Endothelial cell (in vitro differentiated cells): ENCODE measurements at places on chromosomes 2 and 18. TPM values are rescaled to one million over a fixed set of nuclear protein-coding genes. Genes with fewer than 3 reads are reported as not detected.

- no peak for DNase-seq
- H3K4me1 ChIP-seq, result peaks cover 3% of the 10 kb centered on the region
- H3K36me3 ChIP-seq, result peaks cover 5% of the 10 kb centered on the region
- no peak overlapping the region for H3K27ac ChIP-seq
Measured at GRCh38 chr18:47248115-47248603, 3.3 kb downstream of the SKOR2 start.

DNA sequence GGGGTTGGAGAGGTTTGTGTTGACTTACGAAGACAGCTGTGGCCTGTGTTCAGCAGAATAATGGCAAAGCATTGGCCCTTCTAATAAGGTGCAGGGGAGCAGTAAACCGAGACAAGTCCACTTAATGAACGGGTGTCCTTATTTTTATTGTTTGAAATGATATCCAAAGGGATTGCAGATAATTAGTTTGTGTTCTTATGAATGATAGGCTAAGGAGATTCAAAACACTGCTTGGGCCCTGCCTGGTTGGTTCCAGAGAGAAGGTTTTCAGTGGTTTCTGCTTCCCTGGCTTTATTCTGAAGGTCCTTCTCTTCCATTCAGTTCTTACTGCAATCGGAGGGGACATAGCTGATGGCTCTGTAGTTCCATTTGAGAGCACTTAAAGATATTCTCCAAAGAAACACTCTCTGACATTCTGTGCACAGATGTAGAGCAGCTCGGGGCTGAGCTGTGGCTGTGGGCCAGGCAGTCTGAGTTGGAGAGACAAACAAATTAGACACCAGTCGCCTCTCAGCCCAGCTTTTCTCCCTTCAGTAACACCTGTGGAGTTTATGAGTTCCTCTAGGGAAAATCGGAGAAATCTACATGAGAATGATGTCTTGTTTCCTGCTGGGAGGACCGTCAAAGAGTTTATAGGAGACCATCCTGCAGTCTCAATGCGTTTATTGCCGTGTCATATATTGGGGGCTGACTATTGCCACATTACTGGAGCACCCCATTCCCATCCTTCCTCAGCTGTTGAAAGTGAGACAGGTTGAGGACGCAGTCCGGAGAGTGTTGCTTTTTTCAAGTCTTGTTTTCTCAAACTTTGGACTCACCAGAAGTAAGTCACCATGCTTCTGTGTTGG is 6.5 kb downstream of the GREB1 start:
- DNase-seq, result no peak
- H3K36me3 ChIP-seq, result no peaks in the 10 kb centered on the region
- no peak overlapping the region for H3K27ac ChIP-seq
- peaks cover 10% of the 10 kb centered on the region for H3K27me3 ChIP-seq
- H3K4me1 ChIP-seq, result peaks cover 27% of the 10 kb centered on the region

DNA sequence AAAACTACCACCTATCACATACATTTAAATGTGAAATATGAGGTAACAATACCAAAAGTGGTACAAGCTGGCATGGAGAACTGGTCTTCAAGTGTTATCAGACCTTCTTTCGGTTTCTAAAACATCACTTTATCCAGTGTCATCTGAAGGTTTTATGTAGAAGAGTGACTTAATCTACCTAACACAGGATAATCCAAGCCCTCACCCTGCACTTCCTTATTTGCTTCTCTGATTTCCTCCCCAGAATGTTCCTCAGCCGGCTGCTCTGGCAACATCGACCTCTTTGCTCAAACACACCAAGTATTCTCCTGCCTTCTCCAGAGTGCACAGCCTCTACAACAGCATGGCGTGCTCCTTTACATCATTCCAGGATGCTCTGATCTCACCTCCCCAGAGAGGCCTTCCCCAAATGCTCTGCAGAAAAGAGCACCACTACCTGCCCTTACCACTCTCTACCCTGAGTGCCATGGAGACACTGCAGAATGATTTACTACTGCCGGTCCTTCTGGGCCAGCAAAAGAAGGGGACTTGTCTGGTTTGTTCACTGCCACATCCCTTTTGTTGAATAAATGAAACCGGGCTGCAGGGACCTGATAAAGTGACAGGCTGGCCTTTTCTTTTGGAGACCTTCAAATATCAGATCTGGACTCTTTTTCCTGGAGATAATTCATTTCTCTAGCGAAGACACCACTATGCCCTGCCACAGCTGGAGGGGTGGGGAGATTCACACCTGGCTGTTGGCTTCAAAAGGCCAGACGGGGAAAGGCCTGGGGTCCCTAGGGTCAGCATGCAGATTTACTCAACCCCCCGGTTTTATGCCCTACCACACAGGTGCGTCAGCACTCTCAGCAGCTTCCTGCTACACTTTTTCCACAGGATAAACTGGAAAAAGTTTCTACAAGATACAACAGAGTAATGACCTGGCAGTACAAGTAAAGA is 42.0 kb downstream of the TTR start:
- no peak overlapping the region for H3K27ac ChIP-seq
- peaks cover 14% of the 10 kb centered on the region for H3K4me1 ChIP-seq
- H3K36me3 ChIP-seq, result peaks cover 32% of the 10 kb centered on the region
- no peaks in the 10 kb centered on the region for H3K27me3 ChIP-seq
- DNase-seq, result no peak
- H3K4me3 ChIP-seq, result no peak overlapping the region

DNA sequence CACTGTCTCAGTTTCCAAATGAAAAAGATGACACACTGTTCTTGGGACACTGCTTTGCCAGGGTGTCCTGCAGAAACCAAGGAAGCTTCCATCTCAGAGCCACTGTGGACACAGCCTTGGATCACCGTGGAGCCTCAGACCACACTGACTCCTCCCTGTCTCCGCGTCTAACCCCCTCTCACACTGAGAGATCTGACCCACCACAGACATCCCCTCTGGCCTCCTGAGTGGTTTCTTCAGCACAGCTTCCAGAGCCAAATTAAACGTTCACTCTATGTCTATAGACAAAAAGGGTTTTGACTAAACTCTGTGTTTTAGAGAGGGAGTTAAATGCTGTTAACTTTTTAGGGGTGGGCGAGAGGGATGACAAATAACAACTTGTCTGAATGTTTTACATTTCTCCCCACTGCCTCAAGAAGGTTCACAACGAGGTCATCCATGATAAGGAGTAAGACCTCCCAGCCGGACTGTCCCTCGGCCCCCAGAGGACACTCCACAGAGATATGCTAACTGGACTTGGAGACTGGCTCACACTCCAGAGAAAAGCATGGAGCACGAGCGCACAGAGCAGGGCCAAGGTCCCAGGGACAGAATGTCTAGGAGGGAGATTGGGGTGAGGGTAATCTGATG is 113.4 kb upstream of the PKDCC start:
- H3K27me3 ChIP-seq, result peaks cover 6% of the 10 kb centered on the region
- H3K4me1 ChIP-seq, result peaks cover 15% of the 10 kb centered on the region
- no peak overlapping the region for H3K4me3 ChIP-seq
- no peak overlapping the region for H3K27ac ChIP-seq

DNA sequence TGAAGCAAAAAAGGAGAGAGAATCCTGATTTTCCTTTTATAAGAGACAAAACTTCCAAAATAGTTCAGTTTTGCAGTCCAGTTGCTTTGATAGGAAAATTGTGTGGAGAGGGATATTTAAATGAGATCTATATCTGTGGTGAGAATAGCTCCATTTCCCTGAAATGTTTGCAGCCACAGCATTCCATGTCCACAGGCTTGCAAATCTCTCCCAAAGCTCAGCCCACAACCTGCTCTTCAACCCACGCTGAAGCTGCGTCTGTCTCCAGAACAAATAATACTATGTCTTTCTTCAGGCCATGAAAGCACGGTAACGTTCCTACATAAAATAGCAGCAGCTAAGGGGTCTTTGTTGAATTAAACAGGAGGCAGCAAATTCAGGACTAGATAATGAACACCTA is 31.8 kb downstream of the TMEM17 start:
- H3K36me3 ChIP-seq, result peaks cover 5% of the 10 kb centered on the region
- H3K27me3 ChIP-seq, result peaks cover 7% of the 10 kb centered on the region
- peak overlapping the region; percentile 59 for H3K27ac ChIP-seq

GRCh38 chr2:157427922-157428303 is 16.0 kb downstream of the CYTIP start:
- peaks cover 2% of the 10 kb centered on the region for H3K4me1 ChIP-seq
- no peak overlapping the region for H3K4me3 ChIP-seq
- H3K27me3 ChIP-seq, result no peaks in the 10 kb centered on the region
- DNase-seq, result no peak

DNA sequence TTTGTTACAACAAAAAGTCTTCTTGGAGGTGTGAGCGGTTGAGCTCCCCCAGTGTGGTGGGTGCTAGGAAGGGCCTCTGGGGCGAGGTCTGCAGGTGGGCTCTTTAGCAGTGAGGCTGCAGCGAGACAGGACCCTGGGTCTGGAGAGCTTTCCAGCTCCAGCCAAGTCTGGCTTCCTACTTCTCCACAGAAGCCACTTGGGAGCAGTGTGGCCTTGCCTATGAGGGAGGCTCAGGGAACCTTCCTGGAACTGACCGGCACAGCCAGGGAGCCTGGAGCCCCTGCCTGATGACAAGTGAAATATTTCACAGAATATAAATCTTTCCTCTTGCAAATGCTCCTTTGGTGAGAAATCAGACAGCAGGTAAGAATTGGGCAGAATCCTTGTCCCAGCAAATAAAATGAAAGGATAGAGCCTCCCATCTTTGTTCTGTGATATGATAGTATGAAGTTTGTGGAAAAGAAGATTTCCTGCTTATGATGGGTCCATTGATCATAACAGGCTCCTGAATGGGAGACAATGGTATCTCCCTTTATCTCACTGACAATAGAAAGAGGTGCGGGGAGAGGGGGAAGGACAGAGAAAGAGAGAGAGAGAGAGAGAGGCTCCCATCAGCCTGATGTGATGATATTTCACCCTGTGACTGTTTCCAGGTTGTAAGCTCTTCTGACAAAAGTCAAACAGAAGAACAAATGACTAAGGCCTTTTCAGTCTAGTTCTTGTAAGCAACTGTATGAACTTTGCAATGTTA is 289.8 kb upstream of the SPRED2 start:
- H3K36me3 ChIP-seq, result no peaks in the 10 kb centered on the region
- no peak overlapping the region for H3K27ac ChIP-seq
- H3K27me3 ChIP-seq, result no peaks in the 10 kb centered on the region
- peaks cover 3% of the 10 kb centered on the region for H3K4me1 ChIP-seq

GRCh38 chr18:3623769-3624545 is 174.0 kb downstream of the TGIF1 start:
- H3K4me1 ChIP-seq, result peaks cover 16% of the 10 kb centered on the region
- peaks cover 6% of the 10 kb centered on the region for H3K27me3 ChIP-seq
- H3K27ac ChIP-seq, result peak overlapping the region; percentile 85
- peak; percentile 57 for DNase-seq

The GKN1 gene
- not detected for total RNA-seq

The FOXD4L1 gene
- total RNA-seq, result not detected
